Fibroblast of villous mesenchyme (primary cell): ENCODE measurements at places on chromosomes 4 and X. TPM values are rescaled to one million over a fixed set of nuclear protein-coding genes. Genes with fewer than 3 reads are reported as not detected.

Gene ARSD
- total RNA-seq = 10.6 and 13.4 TPM in 2 replicates

Gene LARP7
- 20.0 and 28.5 TPM in 2 replicates for total RNA-seq

Gene GAB3
- 0.43 and 0.64 TPM in 2 replicates for total RNA-seq

Gene CABS1
- not detected in 2 replicates for total RNA-seq

Gene GLRA2
- total RNA-seq = 0.32 TPM in 1 of 2 replicates, not detected in the other

Gene CTAG1B
- not detected in 2 replicates for total RNA-seq

Gene TENM3
- 24.2 and 26.4 TPM in 2 replicates for total RNA-seq

Gene IBSP
- total RNA-seq = not detected in 2 replicates

Gene SPARCL1
- total RNA-seq = under 0.01 TPM in 1 of 2 replicates, not detected in the other

Gene SLC9B1
- 0.43 and 0.64 TPM in 2 replicates for total RNA-seq

Gene ANXA10
- total RNA-seq = under 0.01 and 0.32 TPM in 2 replicates

Gene LNX1
- 0.43 and 1.3 TPM in 2 replicates for total RNA-seq

Gene ADH6
- total RNA-seq = under 0.01 TPM in 1 of 2 replicates, not detected in the other

Gene RGN
- 3.5 and 6.5 TPM in 2 replicates for total RNA-seq
